ENCODE measurements at places on chromosomes 5 and 9. TPM values are rescaled to one million over a fixed set of nuclear protein-coding genes. Genes with fewer than 3 reads are reported as not detected.

DNA sequence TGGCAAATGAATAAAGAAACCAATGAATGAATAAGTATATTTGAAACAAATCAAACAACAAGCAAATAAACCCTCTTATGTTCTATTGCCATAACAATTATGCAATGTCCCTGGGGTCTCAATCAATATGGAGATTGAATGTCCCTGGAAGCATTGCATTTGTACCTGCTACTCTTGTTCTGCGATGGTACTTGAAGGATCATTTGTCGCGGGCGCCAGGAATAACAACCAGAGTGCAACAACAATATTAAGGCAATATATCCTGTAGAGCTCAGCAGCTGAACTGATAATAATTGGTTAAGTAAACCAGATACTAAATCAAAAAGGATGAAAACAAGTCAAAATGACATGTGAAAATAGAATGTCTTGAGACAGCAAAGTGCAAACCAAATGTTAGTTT, 1001.9 kb upstream of the NUDT12 start:
- H3K36me3 ChIP-seq, result no peaks in the 10 kb centered on the region
- H3K27ac ChIP-seq, result no peak overlapping the region
- H3K4me3 ChIP-seq, result no peak overlapping the region
- no peaks in the 10 kb centered on the region for H3K4me1 ChIP-seq

The CCDC192 gene
- total RNA-seq, result not detected

GRCh38 chr9:90926936-90927335, 125.3 kb downstream of the SYK start:
- H3K4me1 ChIP-seq, result peaks cover 2% of the 10 kb centered on the region
- H3K27me3 ChIP-seq, result peaks cover 27% of the 10 kb centered on the region
- H3K4me3 ChIP-seq, result no peak overlapping the region
- no peak overlapping the region for H3K27ac ChIP-seq
- H3K36me3 ChIP-seq, result no peaks in the 10 kb centered on the region
- DNase-seq, result no peak

DNA sequence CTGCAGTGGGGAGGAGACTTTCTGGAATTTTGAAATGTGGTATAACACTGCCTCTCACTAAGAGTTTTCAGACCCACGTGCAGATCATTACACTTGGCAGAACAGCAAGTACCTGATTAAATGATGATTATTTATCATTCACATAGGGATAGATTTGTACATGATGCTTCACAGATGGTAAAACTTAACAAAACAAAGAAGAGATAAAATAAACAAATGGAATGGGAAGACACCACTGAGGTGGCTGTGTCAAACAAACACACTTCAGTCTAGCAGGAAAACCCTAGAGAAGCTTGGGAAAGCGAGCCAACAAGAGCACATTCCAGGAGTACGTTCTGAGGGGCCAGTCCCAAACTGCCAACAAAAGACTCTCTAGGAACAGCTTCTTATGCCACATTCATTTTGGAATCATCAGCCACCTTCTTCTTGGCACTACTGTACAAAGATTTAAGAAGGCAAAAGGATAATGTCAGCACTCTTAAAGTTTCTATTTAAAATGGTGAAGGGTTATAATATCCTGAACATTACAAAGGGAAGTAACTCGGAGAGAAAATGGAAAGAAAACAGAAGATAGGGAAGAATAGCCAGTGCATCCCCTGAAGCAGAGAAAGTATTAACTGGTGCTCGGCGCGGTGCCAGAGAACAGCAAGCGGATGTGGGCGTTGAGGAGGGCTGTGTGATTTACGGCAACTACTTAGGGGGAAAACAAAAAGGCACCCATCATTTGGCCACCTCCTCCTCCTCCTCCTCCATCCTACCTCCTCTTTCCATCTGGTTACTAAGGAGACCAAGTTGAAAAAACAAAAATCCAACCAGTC, 1.6 kb downstream of the MED27 start:
- H3K4me3 ChIP-seq, result peak overlapping the region; percentile 91
- H3K4me1 ChIP-seq, result peaks cover 56% of the 10 kb centered on the region
- H3K36me3 ChIP-seq, result peaks cover 24% of the 10 kb centered on the region
- H3K27ac ChIP-seq, result peak overlapping the region; percentile 79

- H3K27ac ChIP-seq, result no peak overlapping the region
- H3K36me3 ChIP-seq, result no peaks in the 10 kb centered on the region
- DNase-seq, result no peak
Observed at GRCh38 chr5:34858790-34859189, 19.8 kb downstream of the TTC23L start.
